ENCODE measurements at places on chromosomes 1 and 21.
A peak's percentile ranks its signal among the peaks of the same experiment; 100 is the strongest.

GRCh38 chr21:26842974-26843932 lies 2.0 kb downstream of the ADAMTS1 start:
- DNase-seq: no peak

GRCh38 chr1:206575165-206575893 lies 36.9 kb downstream of the EIF2D start:
- no peak for DNase-seq

DNA sequence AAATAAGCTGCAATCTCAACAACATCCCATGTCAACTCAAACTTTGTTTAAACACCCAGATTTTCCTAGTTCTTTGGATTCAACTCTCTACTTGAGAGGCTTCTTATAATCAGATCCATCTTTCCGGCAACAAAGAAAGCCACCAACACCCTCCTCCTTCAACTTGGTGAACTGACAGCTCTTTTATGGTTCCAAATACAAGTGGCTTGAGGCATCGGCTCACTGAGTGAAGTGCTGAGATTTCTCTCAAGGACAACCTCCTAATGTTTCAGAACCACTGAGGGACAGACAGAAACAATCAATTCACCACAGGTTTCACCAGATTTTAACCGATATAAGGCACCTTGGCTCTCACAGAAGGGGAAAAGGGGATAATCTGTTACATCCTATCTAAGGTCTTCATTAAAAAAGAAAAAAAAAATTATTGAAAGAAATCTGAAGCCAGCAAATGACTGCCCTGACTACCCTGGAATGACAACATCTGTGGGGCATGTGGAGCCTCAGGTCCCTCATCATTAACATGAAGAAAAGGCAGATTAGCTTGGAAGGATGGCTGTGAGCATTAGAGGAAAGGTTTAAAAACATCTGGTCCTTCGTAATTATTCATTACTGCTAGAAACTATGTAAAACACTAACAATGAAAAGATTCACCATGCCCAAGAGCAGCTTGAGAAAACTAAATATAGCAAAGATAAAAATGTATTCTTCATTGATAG lies 50.9 kb downstream of the PTPN14 start:
- DNase-seq: no peak

DNA sequence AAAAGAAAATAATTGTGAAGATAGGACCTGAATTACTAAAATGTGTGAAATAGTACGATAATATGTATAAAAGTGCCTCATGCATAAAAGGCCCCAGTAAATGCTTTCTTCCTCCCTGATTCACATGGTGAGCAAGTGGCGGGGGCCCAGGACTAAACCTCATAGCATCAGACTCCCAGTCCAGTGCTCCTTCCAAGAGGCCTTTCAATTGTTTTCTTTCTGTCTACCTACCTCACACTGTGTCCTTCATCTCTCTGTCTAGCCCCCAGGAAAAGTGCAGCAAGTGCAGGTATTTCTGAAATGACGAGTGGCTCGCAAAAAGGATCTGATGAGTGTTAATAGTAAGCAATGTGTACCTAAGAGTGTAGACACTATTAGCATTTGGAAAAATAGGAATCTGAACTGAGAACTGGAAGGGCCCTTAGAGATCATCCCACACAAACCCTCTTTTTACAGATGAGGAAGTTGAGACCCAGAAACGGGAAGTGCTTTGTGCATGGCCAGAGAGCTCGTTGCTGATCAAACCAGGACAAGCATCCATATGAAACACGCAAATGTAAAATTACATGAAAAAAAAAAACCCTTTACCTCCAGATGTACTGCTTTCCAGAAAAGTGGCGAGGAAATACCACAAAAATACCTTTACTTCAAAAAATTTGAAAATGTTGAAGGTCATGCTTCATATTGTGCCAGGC lies 118.2 kb upstream of the HOOK1 start:
- DNase-seq: no peak

DNA sequence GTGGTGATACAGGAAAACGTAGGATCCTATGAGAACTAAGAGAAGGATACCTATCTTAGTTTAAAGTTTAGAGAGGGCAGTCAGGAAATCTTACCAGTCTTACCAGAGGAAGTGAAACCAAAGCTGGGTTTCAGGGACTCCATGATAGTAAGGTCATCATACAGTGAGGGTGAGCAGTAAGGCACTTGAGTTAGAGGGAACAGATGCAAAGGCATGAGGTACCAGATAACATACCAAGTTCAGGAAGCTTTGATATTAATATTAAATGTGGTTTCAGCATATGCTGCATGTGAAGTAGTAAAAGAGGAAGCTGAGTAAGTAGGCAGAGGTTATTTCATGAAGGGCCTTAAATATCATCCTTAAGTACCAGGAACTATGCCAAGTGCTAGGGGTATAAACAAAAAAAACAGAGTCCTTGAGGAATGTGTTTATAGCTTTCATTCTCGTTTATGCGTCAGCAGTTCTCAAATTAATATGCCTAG lies 16.9 kb downstream of the ATG4C start:
- no peak for DNase-seq

DNA sequence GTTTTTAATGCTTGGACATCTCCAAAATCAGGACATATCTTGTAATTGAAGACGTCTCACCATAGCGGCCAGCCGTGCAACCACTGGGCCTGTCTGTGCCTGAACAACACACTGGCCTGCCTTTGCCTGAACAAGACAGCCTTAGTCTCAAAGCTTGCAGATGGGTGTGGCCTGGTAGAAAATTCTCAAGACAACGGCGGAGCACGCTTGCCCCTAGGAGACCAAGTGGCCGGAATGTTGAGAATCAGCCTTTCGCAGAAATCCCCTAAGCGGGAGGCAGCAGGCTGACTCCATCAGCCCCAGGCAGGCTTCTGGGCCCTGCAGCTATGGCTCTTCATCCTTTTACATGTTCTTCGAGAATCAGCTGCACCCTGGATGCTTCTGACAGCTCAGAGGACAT lies 98.0 kb upstream of the C1orf174 start:
- no peak for DNase-seq

DNA sequence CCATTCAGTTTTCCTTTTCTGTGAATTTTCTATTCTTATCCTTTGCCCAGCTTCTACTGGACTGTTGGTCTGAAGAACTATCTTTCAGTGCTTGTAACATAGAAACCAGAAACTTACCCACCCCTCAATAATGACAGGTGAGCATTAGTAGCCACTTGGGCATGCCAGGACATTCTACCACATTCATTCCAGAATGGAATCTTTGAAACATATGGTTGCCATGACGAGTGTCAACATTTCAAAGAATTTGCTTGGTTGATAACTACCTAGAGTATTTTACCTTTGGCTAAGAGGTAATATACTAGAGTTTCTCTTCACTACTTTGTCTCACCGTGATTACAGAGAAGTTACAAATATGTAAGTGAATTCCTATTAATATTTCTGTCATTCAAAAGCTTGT lies at the start of gene MROH9:
TSS of gene MROH9 (plus strand) at position 304 of the 400 bp plus-strand sequence. CDS start 10,023 bp downstream, outside the sequence.
- DNase-seq: no peak

DNA sequence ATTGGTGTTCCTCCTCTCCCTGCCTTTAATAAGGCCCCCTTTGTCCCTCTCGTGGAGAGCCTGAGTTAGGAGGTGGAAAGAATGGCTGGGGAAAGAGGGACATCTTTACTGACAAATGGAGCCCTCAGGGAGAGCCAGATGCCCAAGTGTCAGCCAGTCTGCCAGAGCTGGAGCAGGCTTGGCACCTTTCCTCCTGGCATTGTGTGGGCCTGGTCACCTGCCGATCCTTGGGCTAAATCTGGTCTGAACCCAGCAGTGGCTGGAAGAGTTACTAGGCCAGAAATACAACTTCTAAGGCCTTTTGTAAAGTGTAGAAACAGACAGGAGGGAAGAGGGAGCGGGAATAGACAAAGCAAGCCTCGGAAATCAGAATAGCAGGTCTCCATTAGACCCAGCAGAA lies 24.9 kb downstream of the VANGL1 start:
- no peak for DNase-seq

DNA sequence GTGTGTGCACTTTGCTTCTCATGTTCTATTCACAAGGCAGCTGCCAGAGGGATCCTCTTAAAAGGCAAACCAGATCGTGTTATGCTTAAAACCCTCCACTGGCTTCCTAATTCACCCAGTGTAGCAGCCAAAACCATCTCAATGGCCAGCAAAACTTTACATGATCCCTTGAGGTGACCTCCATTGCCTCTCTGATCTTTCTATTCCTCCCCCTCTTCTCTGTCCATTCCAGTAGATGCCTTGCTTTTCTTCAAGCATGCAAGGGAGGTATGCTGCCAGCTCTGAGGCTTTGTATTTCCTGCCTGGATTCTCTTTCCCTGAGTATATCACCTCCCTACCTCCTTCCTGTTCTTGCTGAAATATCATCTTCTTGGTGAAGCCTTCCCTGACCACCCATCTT lies 93.2 kb upstream of the KCNK2 start:
- DNase-seq: no peak

- no peak for DNase-seq
These were observed 194.6 kb downstream of the PBX1 start for GRCh38 chr1:164753521-164754077.

DNA sequence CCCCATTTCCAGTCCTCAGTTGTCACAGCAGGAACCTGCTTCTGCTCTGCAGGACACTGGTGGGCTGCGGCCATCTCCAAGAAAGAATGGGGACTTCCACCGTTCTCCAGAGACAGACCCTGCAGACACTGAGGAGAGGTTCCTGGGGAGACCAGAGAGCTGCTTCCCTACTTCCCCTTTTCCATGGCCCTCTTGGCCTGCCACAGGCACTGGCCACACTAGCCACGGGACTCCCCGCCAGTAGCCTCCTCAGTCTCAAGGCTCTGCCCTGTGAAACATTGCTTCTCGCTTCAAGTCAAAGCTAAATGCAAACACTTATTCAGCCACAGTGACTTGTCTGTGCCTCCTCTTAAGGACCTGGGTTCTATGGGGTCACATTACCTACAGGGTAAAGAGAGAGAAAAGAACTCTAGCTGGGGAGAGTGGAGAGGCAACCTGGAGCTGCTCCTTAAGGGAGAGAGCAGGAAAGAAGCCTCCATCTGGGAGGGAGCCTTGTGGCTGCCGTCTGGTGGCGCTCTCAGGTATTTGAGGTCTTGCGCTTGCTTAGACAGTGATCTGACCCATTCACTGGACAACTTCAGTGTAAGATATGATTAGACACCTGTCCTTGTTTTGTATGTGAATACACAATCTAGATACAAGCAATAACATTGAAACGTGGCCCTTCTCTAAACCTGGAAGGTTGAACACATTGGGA lies 5.4 kb upstream of the SLAMF8 start:
- DNase-seq: peak; percentile 34

DNA sequence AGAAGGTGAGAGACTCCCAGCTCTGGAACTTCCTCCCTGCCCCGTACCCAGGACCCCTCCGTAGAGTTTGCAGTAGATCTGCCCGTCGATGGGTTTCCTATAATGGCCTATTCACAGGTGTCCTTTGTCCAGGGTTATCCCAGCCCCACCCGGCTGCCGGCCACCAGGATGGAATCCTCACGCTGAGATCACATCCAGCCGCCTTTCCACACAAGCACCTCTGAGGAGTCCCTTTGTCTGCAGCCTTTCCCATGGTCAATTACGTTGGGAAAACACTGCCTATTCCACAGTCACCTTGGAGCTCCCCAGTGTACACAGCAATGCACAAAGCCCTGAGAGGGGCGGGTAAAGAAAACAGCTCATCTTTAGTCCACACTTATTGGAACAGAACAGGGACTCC lies 190.0 kb upstream of the EDN2 start:
- no peak for DNase-seq

DNA sequence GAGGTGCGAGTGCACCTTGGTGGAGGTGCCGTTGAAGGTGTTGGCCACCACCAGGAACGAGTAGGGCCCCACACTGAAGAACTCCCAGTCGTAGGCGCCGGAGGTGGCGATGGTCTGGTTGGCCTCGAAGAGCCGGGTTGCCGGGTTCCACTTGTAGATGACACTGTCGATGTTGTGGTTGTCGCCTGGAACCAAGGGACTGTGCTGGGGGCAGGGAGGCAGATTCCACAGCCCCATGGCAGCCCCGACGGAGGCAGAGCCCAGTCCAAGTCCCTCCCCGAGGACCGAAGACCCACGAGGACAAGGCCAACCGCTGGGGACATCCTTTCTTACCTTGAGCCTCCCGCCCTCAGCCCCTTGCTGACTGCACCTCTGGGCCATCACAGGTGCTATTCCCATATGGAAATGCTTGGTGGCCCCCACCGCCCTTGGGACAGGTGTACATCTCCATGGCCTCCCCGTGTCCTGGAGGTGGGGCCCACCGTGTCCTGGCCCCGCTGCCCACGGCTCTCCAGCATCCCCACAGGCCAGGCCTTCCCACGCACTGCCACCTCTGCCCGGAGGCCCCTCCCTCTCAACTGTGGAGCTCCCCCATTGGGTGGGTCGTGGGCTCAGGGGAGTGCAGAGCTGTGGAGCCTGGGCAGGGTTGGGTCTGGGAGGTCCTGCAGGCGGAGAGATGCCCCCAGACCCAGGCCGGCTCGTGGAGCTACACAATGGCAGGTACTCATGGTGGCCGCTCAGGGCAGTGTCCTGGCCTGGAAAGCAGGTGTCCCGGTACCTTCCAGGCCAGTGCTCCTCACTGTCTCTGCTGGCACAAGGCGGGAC lies 17.9 kb downstream of the KRTAP10-1 start:
- DNase-seq: no peak

DNA sequence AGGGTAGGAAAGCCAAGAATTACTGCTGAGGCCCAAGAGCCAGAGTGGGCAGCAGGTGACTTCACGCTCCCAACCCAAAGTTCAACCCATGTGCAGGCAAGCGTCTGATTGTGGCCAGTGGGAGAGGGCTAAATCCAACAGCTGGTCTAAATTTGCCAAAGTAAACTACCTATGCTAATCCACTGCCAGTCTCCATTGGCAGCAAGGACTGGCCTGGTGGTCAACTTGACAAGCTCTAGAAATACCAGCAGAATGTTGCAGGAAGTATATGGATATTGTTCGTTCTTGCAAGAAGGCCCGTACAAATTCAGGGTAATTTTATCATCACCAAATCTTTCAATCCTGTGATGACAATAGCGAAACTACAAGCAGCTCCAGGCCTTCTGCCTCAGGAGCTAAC lies 1.5 kb downstream of the TMEM63A start:
- no peak for DNase-seq

- no peak for DNase-seq
These were observed 239.8 kb downstream of the LMX1A start for GRCh38 chr1:165116732-165117131.

GRCh38 chr1:115669002-115669673 lies 27.4 kb downstream of the VANGL1 start:
- DNase-seq: no peak

- no peak for DNase-seq
These were observed 177.8 kb downstream of the SIPA1L2 start for GRCh38 chr1:232452117-232452516.

- no peak for DNase-seq
These were observed 53.8 kb upstream of the SYT14 start for GRCh38 chr1:209884249-209884648.

GRCh38 chr1:15177710-15178166 lies 24.2 kb downstream of the TMEM51 start:
- no peak for DNase-seq

- DNase-seq: no peak
These were observed 383.8 kb upstream of the VAMP3 start for GRCh38 chr1:7387053-7387927.

DNA sequence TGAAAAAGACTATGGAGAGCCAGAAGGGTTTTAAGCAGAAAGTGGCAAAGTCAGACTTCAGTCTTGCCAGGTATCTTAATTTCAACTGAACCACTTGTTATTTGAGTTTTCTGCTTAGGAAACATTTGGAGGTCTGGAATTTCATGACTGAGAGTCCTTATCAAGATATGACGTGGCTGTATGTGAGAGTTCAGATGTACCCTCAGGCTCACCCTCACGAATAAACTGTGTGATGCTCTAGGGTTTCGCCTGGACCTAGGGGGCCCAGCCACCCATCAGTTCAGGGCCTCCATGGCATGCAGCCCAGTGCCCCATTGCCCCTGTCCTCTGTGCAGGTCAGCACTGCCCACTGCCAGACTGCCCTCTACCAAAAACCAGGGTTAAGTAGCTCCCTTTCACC lies 30.6 kb upstream of the TADA1 start:
- no peak for DNase-seq

- DNase-seq: no peak
These were observed 33.7 kb upstream of the FBXO28 start for GRCh38 chr1:224080115-224080774.

Data from NCI-H187 (cell line).